ENCODE measurements at places on chromosomes 7 and 10. TPM values are rescaled to one million over a fixed set of nuclear protein-coding genes. Genes with fewer than 3 reads are reported as not detected.

The FAM25G gene
- total RNA-seq: not detected

The SLC25A40 gene
- 25.7 TPM for total RNA-seq

The GPR15LG gene
- 515 TPM for total RNA-seq

The CYP3A4 gene
- total RNA-seq: 0.67 TPM

The HOXA4 gene
- 4.5 TPM for total RNA-seq

The BHLHA15 gene
- 0.67 TPM for total RNA-seq

The FAM13C gene
- 2.5 TPM for total RNA-seq

The PILRA gene
- 1.2 TPM for total RNA-seq

Measured in colonic mucosa (tissue), 4 donors.